ENCODE measurements at places on chromosomes 12 and 14.

DNA sequence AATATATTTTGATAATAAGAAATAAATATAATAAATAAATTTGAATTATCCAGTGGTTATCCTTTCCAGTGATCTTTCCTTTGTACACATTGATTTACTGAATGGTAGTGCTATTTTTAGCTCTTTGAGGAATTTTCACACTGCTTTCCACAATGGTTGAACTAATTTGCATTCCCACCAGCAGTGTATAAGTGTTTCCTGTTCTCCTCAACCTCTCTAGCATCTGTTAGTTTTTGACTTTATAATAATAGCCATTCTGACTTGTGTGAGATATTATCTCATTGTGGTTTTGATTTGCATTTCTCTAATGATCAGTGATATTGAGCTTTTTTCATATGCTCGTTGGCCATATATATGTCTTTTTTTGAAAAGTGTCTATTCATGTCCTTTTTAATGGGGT, 333.7 kb downstream of the RAD51B start:
- DNase-seq, result no peak

- no peak for DNase-seq
Measured at GRCh38 chr12:52501490-52501889, 8.4 kb upstream of the KRT6A start.

- DNase-seq, result no peak
Measured at GRCh38 chr14:58439476-58439875, 12.0 kb downstream of the KIAA0586 start.

GRCh38 chr14:103657471-103657870, 28.5 kb downstream of the KLC1 start:
- no peak for DNase-seq

DNA sequence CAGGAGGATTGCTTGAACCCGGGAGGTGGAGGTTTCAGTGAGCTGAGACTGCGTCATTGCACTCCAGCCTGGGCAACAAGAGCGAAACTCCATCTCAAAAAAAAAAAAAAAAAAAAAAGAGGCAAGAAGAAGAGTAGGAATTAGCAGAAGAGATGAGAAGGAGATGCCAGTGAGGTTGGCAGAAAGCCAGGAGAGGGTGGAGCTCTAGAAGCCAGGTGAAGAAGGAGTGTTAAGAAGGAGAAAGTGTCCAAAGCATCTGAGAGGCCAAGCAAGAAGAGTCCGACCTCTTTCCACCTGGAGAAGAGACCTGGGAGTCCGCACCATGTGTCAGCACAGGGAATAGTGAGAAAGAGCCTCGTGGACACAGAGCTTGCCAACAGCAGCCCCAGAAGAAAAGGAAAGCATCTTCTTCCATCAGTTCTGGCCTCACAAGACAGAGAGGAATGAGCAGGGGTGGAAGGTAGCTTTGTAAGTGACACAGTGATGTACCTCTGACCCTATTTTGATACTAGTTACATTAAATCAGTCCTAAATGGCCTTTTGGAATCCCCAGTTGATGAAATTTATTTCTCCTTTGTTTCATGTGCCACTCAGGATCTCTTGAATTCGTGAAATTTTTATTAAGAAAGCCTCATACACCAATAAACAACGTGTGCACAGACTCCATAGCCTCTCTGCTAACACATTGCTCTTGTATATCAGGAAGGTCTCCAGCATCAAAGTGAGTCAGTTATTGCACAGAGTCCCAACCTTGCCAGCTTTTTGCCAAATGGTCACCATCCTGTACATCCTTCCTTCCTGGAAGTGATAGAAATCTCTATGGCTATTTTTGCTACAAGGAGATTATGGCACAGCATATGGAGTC, 70.6 kb downstream of the SAMD4A start:
- DNase-seq, result no peak

GRCh38 chr12:110993434-110993833, 73.1 kb upstream of the MYL2 start:
- DNase-seq, result no peak

- no peak for DNase-seq
Measured at GRCh38 chr12:123748161-123748560, 13.9 kb upstream of the DNAH10 start.

- DNase-seq, result no peak
Measured at GRCh38 chr12:98439471-98439951, 75.9 kb upstream of the TMPO start.

DNA sequence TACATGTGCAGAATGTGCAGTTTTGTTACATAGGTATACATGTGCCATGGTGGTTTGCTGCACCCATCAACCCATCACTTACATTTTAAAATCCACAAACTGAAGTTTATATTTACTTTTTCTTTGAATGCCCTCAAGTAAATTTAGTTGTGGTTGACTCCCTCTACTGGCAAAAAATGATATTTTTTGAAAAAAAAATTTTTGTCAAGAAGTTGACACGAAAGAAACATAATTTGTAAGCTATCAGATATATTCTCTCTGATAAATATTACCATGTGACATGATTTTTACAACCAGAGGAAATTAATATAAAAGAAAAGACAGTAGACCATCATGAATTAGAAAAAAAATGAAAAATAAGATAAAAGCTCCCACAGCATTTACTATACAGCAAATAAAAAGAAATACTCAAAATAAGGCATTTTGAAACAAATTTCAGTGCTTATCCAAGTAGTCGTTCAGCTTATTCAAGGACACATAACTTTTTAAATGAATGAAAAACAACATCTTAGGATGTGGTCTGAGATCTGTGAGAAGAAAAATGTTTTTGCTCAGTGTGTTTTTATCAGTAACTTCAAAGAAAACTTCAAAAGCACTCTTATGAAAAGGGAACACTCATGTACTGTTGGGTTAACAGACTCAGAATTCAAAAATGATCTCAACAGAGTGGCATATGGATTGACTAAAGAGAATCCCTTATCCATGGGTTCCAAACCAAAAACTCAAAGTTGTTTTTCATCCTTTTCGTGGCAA, 30.0 kb upstream of the GRIP1 start:
- DNase-seq, result no peak

DNA sequence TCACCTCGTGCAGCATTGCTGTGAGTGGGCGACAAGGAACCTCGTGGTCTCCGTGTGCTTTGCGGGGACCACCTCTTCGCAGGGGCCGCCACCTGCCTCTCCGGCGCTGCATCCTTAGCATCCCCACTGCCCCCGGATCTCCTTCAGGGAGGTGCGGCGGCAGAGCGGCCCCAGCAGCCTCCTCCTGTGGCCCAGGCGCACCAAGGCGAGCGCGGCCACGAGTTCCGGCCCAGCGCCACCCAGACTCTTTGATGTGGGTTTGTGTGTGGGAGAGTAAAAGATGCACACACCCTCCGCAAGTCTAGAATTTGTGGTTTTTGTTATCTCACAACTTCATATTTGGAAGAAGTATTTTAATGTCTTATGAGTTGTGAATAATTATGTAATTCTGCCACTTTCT, 118.8 kb upstream of the DIO3 start:
- peak; percentile 35 for DNase-seq
